ENCODE measurements at places on chromosomes 4 and X.

- no peak for DNase-seq
Measured at GRCh38 chr4:25870081-25870480, 7.3 kb upstream of the SEL1L3 start.

DNA sequence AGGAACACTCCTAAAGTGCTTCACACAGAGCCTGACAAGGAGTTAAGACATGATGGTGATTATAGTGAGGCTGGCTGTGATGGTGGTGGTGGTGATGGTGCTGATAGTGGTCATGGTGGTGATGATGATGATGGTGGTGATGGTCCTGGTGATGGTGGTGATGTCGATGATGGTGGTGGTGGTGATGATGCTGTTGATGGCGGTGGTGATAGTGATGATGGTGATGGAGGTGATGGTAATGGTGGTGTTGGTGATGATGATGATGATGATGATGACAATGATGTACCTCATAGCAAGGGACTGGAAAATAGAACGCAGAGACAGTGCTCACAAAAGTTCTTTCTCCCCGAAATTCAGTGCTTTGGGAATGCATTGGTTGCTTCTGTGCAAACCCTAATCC, 34.3 kb upstream of the PSAPL1 start:
- DNase-seq = no peak

- DNase-seq = no peak
Measured at GRCh38 chr4:117549524-117549923, 464.1 kb upstream of the TRAM1L1 start.

DNA sequence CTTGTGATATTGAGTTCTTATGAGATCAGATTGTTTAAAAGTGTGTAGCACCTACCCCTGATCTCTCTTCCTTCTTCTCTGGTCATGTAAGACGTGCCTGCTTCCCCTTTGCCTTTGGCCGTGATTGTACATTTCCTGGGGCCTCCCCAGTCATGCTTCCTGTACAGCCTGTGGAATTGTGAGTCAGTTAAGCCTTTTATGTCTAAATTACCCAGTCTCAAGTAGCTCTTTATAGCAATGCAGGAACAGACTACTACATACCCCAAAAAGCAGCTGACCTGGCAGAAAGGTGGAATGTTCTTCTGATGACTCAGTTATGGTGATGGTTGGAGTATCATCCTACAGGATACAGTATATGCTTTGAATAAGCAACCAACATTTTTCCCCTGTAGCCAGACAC, 11.4 kb upstream of the MCUB start:
- no peak for DNase-seq

GRCh38 chr4:145868637-145869409, 69.8 kb downstream of the ZNF827 start:
- peak; percentile 6 for DNase-seq

DNA sequence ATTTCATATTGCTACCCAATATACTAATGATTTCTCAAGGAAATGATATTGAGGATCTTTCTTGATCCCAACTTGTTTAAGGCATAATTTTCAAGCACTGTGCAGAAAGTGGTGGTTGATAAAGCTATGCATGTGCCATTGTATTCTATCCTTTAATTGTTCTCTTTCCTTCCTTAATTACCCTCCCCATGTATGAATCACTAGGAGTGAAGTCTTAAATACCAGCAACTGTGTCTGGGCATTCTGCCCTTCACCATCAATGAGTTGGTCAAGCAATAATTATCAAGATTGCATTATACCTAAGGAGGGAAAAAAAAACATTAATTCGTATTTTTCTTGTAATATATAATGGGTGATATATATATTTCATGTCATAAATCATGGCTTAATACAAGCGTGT, 111.8 kb upstream of the FRMPD4 start:
- no peak for DNase-seq

GRCh38 chrX:136920001-136920400, 39.5 kb upstream of the RBMX start:
- DNase-seq = no peak

DNA sequence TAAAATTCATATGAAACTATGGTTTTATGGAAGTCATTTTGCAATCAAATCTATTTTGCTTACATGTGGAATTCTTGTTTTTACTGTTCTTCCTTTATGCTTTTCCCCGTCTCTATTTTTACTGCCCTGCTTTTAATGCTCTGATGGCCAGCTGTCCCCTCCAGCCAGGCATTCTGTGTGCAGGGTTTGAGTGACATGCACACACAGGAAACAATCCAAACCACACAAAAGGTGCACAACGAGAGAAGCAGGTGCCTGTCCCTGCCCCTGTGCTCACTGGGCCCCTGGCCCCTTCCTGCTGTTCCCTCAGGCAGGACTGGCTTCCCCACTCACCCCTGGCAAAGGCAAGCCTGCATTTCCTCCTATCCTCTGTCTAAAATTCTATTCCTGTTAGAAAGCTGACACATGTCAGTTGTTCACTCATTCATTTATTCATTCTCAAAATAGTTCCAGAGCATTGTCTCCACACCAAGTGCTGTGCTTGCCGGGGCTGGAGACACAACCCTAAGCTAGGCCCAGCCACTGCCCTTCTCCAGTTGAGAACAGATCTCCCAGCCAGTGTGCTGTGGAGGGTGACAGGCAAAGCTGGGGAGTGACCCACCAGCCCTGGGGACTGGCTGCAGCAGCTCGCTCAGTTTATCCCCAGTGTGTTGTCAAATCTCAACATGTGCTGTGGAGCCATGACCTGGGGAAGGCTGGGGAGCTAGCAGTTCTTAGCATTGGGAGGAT, 346.3 kb downstream of the FBXW7 start:
- no peak for DNase-seq

- no peak for DNase-seq
Measured at GRCh38 chrX:122869171-122869570, 314.9 kb upstream of the GRIA3 start.

DNA sequence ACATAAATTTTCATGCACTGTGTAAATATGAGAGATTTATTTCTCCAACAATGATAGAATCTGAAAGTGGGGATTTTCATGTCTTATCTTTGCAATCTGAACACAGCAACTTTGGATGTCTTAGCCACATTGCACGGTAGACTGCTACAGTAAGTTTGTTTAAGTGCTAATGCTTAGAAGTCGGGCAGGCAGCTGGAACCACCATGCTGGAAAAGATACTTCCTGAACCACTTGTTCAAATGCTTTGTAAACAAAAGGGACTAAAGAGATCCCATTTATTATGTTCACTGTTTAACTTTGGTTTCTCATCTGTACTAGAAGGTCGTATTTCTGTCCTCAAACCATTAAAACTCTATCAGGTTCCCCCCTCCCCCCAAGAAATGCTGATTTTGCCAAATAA, 555.9 kb upstream of the DIPK2B start:
- no peak for DNase-seq

- no peak for DNase-seq
Measured at GRCh38 chr4:107897823-107898222, 33.5 kb upstream of the CYP2U1 start.

GRCh38 chr4:186726426-186727168, 2.9 kb upstream of the FAT1 start:
- DNase-seq = no peak

DNA sequence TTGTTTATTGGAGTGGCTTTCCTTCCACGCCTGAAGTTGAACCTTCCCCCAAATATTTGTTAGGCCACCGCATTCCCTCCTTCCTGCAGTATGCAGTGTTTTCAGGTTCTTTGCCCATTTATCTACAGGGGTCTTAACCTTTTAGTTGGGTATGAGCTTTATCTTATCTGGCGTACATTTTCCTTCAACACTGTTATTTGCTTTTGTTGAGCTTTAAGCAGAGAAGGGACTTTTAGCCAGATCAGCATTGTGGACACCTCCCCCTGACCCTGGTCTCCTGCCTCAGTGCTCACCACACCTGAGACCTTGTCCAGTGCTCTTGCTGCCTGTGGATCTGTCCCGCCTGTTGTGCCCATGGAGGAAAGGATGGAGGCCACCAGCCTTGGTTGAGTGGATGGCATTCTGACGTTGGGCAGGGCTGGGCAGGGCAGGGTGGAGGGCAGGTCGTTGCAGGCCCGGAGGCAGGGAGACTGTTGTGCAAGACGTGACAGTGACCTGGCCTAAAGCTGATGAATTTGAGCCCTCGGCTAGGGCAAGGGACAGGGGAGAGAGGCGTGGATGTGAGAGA, 998 bp upstream of the DUSP9 start:
- no peak for DNase-seq

DNA sequence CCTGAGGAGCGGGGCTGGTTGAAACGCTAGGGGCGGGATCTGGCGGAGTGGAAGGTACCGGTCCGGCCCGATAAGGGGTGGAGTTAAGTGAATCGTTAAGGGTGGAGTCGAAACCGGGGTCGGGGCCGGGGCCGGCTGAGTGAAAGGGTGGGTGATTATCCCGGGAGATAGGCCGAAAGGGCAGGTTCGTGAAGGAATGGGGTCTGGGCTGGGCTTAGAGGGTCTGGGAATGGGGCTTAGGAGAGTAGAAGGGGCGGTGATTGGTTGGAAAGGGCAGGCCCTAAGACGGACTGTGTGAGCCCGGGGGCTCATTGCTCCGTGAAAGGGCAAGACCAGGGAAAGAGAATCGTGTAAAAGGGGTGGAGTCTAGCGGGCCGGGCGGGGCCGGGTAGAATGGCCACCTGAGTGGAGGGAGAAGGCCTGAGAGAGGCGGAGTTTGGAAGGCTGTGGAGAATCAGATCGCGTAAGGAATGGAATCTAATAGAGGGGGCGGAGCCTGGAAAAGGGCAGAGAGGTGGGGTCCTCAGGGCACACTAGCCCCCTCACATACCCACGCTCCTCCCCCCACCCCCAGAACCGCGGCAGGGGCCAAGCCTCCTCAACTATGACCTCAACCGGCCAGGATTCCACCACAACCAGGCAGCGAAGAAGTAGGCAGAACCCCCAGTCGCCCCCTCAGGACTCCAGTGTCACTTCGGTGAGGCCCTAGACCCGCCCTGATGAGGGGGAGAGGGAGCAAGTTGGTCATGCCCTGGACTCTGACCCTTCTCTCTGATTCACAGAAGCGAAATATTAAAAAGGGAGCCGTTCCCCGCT, 430 bp downstream of the HDAC6 start:
- no peak for DNase-seq

GRCh38 chr4:103867311-103867710, 147.5 kb upstream of the TACR3 start:
- DNase-seq = no peak

GRCh38 chrX:129795584-129795983, 15.8 kb downstream of the SASH3 start:
- no peak for DNase-seq

DNA sequence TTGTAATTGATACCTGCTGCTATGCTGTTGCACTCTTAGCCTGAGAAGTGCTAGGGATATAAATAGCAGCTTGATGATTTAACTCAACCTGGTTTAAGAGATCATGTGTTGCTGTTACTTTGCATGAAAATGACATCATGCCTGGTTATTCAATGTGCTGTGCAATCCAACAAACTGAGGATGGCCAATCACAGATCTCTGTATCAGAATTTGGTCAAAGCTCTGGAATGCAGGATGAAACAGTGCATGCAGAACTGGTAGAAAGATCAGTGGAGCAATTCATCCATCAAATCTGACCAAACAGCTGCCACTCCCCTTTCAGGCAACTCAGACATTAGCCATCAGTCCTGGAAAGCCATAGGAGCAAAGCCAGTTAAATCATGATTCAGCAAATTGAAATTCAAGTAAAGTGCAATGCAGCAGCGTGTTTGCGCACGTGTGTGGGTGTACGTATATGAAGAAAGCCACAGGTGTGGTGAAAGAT, 160.3 kb upstream of the RASGEF1B start:
- DNase-seq = no peak

GRCh38 chr4:53221832-53222480, 143.9 kb downstream of the SCFD2 start:
- no peak for DNase-seq

DNA sequence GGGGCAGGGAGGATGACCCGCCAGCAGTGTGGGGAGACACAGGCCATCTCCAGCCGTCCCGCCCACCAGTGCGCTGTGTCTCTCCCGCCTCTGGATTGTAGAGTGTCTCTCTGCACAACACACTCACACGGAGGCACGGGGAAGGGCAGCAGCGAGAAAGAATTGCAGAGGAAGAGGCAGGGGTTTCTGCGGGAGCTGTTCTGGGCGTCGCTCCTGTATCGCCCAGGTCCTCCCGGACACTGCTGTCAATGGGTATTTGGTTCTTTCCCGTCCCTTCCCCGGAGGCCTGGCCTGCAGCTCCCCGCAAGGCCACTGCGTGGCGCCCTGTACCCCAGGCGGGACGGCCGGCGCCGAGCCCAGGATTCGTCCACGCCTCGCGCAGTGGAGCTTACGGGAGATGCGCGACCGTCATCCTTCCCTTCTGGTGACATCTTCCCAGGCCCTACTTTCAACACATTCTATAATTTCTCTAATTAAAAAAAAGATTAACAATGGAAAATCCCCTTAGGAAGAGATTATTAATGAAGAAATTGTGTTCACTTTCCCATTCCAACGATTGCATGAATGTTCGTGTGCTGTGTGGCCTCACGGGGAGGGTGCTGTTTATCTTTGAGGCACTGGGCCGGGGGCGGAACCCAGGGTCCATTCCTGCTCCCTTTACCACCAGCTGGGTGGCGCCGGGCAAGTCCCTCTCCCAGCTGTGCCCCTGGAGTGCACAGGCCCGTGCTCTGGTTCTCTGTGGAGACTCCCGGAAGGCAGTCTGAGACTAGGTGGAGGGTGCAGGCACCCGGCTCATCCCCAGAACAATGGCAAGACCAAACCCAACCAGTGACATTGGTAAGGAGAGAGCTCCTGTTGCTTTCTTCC, 95.7 kb downstream of the CPZ start:
- no peak for DNase-seq

DNA sequence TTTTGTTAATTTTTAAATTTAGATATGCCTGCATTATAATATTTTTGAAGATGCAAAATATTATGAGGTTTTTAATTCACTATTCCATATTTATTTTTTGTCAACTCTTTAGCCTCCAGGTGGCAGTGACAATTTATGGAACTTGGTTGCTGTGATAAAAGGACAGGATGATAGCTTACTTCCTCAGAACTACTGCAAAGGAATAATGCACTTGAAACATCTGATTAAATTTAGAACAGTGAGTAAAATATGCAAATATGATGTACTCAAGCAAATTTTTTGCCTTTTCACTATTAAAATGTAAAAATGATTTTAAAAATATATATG, 45.1 kb downstream of the SPATA4 start:
- no peak for DNase-seq

- no peak for DNase-seq
Measured at GRCh38 chr4:188341428-188341827, 202.2 kb downstream of the TRIML1 start.

- no peak for DNase-seq
Measured at GRCh38 chr4:71486550-71487343, 147.9 kb downstream of the SLC4A4 start.

DNA sequence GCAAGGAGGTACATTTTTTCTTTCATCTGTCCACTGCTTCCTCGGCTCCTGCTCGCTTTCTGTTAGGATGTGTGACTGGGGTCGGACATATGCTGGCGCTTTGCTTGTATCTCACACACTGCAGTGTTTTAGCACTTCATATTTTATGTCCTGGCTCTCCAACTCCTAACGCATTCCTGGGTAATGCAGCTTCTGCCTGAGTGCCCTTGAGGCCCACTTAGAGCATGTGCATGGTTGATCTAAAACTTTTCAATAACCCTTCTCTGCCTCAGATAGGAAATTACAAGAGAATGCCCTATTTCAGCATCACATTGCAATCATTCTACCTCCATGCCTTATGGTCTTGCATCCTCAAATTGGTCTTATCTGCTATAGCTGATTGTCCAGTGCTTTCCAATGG, 65.3 kb downstream of the NEIL3 start:
- DNase-seq = no peak

GRCh38 chr4:123785538-123785937, 388.9 kb downstream of the SPRY1 start:
- no peak for DNase-seq

Measured in natural killer cell (primary cell).